Vagina (tissue), 2 donors: ENCODE measurements at places on chromosomes 1 and 21.
A peak's percentile ranks its signal among the peaks of the same experiment; 100 is the strongest.

DNA sequence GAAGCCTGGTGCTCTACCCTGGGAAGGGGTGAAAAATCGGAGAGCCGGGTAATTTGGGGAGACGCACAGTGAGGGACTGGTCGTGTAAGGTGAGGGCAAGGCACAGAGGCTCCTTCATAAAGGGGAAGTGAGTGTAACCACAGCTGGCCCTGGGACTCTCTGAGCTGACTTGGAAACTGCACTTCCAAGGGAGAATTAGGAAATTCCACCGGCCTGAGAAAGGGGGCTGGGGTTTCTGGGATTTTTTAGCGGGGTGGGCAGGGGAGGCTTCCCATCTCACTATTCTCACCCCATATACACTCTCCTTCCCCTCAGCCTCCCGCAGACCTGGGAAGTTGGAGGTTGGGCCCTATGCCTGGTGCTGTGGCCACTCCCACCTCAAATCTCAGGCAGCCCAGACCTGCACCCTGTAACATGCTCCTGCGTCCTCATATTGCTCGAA is 88.3 kb upstream of the IPO9 start:
- DNase-seq = no peak

- DNase-seq = no peak
Observed at GRCh38 chr21:15005391-15005790, 59.4 kb downstream of the NRIP1 start.

- DNase-seq = no peak
Observed at GRCh38 chr1:63878932-63879331, 105.1 kb downstream of the ROR1 start.

GRCh38 chr1:90274376-90274775 is 279.5 kb downstream of the ZNF326 start:
- no peak for DNase-seq

- DNase-seq = no peak
Observed at GRCh38 chr1:156006666-156007376, 13.9 kb downstream of the SSR2 start.

DNA sequence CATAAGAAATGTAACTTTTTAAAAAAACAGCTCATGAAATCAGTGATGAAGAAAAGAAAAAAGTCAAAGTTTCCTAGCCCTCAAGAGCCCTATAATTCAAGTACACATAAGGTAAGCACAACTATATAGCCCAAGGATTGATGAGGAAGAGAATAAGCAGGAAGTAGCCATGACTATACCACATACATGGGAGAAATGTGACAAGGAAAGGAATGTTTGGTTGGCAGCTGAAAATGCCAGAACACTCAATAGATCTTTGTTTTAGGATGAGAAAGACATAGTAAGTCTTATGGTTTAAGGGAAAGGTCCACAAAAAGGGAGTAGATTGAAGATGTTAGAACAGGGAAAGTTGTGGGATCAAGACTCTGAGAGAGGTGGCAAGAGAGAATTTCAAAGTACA is 5.7 kb downstream of the DOCK7 start:
- DNase-seq = no peak

DNA sequence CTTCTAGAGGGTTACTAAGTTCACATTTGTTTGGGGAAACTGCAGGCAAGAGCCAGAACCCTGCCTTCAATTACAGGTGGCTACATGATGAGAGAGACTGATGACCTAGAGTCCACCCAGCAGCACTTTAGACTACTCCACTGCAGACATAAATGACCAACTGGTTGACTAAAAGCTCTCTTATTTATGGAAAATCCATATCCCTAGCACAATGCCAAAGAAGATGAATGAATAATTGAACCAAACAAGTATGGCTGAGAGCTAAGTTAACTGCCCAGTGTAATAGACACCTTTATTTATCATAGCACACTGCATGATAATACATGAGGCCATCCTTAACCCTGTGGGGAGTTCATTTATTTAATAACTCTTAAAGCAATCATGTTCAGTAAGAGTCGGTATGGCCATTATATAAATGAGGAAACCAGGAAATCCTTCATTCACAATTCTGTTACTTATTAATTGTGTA is 60.4 kb downstream of the IL12RB2 start:
- no peak for DNase-seq

DNA sequence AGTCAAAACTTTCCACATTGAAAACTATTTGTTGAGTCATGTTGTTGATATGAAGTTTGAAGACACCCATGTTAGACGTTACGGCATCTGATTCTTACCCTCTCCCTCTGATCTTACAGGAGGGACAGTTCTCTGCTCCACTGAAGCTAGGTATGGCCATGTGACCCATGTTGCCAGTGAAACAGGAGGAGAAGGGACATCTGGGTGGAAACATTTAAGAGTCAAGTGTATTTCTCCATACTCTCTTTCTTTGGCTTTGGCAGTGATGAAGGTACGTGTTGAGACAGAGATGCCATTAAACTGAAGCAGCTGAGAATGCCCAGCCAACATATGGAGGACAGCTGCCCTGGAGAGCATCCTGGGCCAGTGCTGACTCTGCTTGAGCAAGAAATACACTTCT is 198.4 kb upstream of the PTGFR start:
- DNase-seq = no peak

DNA sequence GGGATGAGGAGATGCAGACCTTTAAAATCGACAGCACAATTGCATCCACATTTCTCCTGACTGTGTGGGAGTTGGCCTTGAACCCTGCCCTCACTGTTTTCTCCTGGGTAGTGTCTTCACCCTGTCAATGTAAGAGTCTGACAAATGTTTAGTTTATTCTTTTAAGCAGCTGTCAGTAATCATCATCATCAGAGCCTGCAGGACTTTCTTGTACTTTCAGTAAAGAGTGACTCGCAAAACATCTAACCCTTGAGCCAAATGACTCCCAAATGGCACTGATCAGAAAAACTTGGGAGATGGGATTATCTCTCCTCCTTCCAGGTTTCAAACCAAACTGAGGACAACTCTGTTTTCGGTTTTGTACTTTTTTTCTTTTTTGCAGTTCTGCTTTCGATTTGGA is 460.2 kb downstream of the KIF26B start:
- DNase-seq = no peak

DNA sequence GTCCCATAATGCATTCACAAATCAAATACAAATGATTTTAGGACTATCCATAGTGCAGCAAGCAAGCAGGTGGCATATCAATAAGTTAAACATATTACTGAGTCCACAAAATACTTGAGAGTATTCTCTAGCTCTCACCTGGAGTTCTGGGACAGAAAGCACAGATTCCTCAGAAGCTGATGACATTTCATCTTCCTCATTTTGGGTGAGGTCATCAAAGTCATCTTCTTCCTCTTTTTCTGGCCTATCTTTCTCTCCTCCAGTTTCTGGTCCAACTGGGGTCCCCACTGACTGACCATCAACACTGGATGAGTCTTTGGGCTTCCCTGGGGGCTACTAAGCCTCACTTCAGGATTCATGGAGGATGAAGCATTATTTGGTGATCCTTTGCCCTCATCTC is 38.9 kb downstream of the YY1AP1 start:
- DNase-seq = no peak

DNA sequence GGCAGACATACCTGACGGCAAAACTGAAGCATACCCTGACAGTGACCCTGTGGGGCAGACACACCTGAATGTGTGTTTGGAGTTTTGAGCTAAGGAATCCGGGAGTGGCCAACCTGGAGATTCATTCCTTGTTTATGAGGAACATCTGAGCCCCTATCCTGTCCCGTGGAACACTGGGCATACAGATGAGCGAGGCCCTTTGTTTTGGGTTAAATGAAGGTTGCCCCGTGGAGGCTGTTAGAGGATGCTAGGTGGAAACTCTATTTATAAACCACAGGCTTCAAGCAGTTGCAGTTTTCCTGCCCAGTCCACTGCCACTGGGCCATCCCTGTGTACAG is 18.1 kb downstream of the GALNT2 start:
- DNase-seq = no peak

- no peak for DNase-seq
Observed at GRCh38 chr1:171206204-171206977, 21.3 kb downstream of the FMO2 start.

- DNase-seq = no peak
Observed at GRCh38 chr1:27531959-27532685, 42.2 kb upstream of the WASF2 start.

GRCh38 chr1:94876362-94876761 is 50.5 kb downstream of the CNN3 start:
- DNase-seq = no peak

DNA sequence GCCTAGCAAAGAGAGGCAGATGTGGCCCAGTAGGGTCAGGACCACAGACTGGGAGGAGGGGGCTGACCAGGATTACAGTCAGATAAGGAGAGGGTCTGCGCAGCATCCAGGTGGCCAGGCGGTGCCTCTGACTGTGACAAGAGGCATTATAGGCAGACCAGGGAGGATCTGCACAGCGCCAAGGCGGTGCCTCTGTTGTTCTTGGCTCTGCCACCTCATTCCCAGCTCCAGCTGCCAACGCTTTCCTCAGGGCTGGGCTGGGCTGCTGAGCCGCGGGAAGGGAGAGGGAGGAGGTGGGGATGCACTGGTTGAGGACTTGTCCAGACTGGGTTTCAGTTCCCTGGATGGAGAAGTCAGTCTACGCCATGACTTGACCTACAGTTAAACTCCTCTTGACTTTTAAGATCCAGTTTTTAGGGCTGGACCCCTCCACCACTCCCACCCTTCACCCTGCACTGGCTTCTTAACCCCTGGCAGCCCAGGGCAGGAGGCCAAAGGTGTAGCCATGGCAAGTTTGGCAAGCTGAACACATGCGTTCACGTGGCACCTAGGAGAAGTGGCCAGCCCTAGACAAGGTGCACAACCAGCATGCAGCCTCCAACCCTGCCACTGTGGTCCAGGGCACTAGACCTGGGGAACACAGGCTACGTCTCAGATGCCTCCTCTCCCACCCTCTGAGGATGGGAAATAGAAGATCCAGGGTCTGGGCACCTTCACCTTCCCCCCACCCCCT is 4.5 kb upstream of the CRABP2 start:
- peak; percentile 96 for DNase-seq
